CD4-positive, alpha-beta T cell (primary cell): ENCODE measurements at places on chromosomes 2 and 18.

DNA sequence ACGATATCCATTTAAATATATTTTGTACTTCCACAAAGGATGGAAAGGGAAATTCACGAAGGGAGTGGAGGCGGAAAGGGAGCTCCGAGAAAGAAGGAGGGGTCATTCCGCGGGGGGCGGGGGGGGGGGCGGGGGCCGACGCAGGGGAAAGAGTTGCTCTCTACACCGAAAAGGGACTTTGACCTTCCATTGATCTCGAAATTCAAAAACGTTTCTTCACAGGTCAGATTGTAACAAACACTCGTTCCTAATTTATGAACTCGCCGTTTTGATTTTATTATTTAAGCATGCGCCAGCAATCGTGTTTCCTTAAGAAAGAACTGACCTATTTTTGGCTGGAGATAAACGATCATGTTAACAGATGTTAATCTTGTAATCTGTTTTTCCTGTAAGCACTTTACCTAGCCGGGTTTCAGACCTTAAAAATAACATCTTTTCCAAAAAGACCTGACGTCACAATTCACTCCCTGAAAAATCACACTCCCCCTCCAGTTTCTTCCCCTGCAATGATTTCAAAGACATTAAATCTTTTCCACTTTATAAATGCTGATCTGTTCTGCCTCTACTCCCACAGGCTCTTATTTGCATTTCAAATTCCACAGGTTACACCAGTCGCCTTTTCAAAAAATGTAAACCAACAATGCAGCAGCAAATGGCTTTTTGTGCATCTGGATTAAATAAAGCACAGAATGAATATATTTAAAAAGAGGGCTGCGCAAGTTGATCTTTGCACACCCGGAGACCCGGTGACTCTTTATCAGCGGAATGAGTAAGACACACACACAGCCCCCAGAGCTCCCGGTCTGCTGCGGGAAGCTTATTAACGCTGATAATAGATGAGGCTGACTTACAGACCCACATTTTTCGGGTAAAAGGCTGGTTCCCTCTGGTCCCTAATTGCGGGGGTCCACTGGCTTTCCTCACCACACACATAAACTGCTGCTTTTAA, 1.6 kb downstream of the ZNF516 start:
- no peak for DNase-seq

- no peak for DNase-seq
These were observed 137.5 kb downstream of the GPD2 start for GRCh38 chr2:156573710-156574109.

- DNase-seq = no peak
These were observed 32.4 kb downstream of the SMIM21 start for GRCh38 chr18:75395137-75395536.

DNA sequence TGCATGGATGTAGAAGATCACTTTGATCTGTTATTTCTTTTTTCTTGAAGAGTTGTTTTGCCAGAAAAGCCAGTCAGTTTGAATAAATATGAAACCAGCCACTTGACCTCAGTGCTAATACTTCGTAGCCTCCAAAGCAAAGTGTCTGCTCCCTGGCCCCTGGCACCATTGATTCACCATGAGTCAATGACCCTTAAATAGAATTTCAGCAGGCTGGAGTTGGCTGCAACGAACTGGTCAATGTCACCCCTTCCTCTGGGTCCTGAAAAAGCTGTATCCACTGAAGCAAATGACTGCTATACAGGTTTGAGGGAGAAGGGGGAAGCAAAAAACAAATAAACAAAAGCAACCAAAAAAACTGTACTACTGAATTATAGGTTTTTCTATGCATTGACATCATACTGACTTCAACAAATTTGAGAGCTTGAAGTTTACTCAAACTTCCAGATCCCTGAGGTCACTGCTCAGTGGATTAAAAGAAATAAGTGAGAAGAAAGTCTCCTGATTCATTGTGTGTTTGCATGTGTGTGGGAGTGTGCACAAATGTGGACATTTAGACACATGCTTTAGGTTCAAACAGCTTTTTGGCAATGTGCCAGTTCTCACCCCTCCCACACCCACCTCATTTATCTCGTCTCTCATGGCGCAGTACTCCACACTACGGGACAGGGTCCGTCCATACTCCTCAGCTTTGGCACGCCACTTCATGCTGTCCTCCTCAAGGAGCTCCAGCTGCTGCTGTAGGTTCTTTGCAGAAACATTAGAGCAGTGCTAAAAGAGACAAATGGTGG, 58.1 kb upstream of the TTN start:
- no peak for DNase-seq

GRCh38 chr2:241860184-241861078, 1.7 kb upstream of the PDCD1 start:
- DNase-seq = no peak
